CD4-positive, alpha-beta T cell (primary cell): ENCODE measurements at places on chromosomes 3 and 15.

DNA sequence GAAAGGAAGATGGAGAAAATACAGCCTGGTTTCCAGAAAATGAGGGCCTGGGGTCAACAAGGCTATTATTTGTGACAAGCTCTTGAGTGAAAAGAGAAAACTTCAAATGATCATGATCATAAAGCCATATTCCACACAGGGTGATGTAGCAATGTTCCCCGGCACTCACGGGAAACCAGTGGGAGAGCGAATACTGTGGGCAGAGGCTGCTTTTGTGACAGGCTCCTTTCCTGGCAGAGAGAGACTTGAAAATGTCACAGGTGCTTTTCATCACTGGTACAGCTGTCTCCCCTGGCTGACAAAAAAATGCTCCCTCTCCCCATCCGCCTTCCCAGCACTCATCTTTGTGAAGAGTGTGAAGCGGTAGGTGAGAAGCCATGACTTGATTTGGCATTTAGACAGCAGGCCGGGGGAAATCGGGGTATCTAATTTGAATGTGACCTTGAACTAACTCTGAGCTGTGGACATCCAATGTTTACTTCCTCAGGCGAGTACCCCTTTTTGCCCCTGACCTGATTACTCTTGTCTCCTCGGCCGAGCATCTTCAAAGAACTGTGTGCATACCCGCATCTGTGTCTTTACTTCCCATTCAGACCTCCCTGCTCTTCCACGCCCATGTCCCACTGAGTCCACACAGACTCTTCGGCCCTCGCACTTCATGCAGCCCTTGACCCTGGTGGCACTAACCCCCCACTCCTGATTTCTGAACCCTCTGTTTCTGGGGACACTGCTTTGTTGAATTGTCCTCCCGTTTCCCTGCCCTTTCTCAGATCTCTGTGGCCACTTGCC lies 23.2 kb downstream of the CA12 start:
- DNase-seq = no peak

- no peak for DNase-seq
Measured at GRCh38 chr15:77812664-77813063, 180.0 kb upstream of the LINGO1 start.

DNA sequence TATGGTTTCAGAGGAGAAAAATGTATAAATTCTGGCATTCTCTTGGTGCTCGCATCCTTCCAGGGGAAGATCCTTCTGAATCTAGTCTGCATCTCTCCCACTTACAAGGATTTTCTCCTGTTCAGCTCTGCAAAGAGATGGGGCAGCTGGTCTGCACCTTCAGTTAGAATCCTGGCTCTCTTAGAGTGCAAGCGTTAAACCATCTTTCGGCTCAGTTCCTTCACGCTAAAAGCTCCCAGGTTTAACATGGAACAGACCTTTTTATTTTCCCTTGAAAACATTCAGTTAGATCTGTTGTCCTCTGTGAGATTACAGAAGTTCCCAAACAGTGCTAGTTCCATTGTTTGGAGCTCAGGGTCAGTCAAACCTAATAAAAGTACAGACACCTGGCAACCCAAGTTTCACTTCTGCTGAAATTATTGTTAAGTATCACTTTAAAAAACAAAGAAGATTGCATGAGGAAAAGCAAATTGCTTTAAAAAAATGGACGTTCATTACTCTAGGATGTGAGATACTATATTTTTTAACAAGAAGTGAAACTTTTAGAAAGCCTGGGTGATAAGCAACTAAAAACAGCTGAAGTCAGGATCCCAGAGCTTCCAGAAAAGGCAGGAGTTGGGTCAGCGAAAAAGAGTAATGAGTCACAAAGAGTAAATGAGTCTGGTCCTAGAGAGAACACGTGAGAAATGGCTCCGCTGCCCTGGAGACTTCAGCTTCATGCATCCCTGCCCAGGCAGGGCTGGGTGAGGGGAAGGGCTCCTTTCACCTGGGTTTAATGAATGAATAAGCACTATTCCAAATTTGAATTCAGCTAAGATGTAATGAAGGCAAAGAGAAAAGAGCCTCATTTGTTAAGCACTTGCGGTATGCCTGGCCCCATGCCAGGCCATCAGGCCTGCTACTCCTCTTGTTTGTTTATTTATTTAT lies 63.3 kb downstream of the ABTB1 start:
- DNase-seq = no peak

- DNase-seq = no peak
Measured at GRCh38 chr15:60899322-60899966, 329.7 kb downstream of the RORA start.

- no peak for DNase-seq
Measured at GRCh38 chr3:111999484-112000324, 982 bp downstream of the TAGLN3 start.

GRCh38 chr3:21059404-21059803 lies 691.6 kb downstream of the ZNF385D start:
- no peak for DNase-seq

- DNase-seq = no peak
Measured at GRCh38 chr15:76986743-76987142, 8.2 kb upstream of the PSTPIP1 start.

DNA sequence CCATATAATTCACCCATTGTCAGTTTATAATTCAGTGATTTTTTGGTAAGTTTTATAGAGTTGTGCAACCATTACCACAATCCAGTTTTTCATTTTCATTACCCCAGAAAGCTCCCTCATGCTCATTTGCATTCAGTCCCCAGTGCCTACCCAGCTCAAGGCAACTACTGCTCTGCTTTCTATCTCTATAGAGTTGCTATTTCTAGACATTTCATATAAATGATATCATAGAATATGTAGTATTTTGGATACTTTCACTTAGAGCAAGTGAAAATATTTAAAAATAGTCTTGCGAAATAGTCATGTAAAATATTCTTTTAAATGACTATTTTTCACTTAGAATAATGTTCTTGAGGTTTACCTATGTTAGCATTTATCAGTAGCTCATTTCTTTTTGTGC lies 42.1 kb downstream of the ZNF654 start:
- no peak for DNase-seq

DNA sequence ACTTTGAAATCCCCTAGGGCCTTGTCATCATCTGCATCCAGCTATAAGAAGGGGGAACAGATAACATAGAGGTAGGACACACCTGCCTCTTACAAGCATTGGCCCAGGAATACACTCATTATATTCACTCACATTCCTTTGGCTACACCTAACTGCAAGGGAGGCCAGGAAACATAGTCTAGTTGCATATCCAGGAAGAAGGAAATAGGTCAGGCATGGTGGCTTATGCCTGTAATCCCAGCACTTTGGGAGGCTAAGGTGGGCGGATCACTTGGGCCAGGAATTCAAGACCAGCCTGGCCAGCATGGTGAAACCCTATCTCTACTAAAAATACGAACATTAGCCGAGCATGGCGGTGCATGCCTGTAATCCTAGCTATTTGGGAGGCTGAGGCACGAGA lies 48.8 kb downstream of the GTPBP8 start:
- DNase-seq = no peak

GRCh38 chr15:39904115-39904514 lies 16.0 kb downstream of the GPR176 start:
- DNase-seq = no peak

DNA sequence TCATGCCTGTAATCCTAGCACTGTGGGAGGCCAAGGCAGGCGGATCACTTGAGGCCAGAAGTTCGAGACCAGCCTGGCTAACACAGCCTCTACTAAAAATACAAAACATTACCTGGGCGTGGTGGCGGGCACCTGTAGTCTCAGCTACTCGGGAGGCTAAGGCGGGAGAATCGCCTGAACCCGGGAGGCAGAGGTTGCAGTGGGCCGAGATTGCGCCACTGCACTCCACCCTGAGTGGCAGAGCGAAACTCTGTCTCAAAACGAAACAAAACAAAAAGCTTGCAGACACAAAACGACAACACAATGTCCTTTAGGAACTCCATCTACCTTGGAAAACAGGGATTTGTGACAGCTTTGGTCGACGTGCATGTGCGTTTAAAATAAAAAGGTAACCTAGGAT lies 716 bp upstream of the KLHL24 start:
- no peak for DNase-seq

DNA sequence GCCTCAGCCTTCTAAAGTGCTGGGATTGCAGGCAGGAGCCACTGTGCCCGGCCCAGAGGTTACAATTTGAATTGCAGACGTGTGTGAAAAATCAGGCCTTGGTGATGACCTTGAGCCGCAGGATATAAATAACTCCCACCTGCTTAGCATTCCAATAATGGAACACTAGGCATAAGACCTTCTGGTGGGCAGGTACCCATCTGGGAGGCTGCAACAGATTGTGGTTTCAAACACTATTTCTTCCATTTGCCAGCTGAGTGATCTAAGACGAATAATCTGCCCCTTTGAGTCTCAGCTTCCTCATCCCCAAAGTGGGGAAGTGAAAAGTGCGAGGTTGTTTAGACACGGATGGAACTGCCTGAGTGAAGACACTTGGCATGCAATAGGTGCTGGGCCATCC lies 47.7 kb upstream of the HERC1 start:
- DNase-seq = no peak

GRCh38 chr15:77753281-77753873 lies 120.7 kb upstream of the LINGO1 start:
- no peak for DNase-seq

DNA sequence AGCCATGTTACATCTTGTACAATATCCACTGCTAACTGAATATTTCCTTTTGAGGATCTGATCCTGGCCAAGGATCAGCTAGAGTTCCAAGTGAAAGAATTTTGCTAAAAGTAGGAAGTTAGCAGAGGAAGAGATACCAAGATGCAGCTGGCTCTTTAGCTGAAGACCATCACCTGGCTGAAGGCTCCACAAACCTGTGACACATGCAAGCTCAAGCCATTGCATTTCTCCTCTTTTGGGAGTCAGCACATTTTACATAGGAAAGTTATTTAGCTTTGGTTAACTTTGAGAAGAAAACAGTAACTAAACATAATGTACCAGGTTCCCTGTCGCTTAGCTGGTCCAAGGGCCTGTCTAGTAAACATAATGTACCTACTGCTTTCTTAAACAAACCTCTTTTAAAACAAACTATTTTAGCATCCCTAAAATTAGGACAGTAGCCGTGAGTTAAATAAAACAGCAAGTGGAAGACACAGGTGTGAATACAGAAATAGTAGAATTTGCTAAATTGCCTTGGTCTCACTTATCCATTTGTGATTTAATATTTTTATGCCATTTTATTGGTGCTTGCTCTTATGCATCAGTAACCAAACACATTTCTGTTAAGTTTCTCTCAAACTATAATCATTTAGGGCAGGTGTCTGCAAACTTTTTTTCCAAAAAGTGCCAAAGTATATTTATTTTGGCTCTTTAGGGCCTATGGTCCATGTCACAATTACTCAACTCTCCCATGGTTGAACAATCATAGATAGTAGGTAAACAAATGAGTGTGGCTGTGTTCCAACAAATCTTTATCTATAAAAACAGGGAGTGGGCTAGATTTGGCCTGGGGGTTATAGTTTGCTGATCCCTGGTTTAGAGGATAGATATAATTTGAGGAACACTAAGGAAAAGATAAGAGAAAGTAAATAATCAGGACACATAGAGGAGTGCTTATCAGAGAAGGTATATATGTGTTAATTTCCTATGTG lies 11.2 kb downstream of the GCSAM start:
- DNase-seq = no peak

DNA sequence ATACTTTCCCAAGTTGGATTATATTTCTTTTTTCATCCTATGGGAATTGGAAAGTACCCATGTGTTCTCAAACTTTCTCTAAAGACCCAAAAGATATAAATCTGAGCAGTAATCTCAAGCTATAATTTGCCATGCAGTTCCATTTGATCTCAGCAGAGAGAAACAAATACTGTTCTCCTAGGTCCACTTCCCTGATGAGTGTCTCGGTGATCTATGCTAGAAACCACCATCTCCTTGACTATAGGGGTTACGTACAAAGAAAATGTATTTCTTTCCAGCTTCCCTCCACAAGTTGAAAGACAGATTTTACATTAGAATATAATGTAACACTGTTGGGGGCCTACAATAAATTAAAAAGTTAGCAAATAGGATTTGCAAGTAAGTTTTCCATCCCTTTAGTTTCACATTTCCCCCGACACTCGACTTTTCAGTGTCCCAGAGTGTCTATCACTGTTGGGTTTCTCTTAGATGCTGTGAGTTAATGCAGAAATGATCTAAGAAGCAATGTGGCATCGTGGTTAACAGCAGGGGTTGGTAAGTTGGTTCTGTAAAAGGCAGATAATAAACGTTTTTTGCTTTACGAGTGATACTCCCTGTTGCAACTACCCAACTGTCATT lies 465.1 kb upstream of the CFAP20DC start:
- DNase-seq = no peak

- DNase-seq = no peak
Measured at GRCh38 chr3:6862041-6862879, 1.3 kb downstream of the GRM7 start.
